ENCODE measurements at places on chromosomes 6 and 20. TPM values are rescaled to one million over a fixed set of nuclear protein-coding genes. Genes with fewer than 3 reads are reported as not detected.
A peak's percentile ranks its signal among the peaks of the same experiment; 100 is the strongest.

GRCh38 chr6:33427585-33428223, 7.8 kb downstream of the SYNGAP1 start:
- H3K27me3 ChIP-seq, result peaks cover under 1% of the 10 kb centered on the region
- no peak overlapping the region for H3K27ac ChIP-seq
- peak; percentile 21 for DNase-seq

GRCh38 chr20:17768271-17768670, 68.5 kb downstream of the BANF2 start:
- H3K27ac ChIP-seq, result no peak overlapping the region
- H3K36me3 ChIP-seq, result no peaks in the 10 kb centered on the region
- peaks cover 7% of the 10 kb centered on the region for H3K27me3 ChIP-seq
- no peaks in the 10 kb centered on the region for H3K4me1 ChIP-seq
- no peak for DNase-seq

- H3K27ac ChIP-seq, result no peak overlapping the region
- no peaks in the 10 kb centered on the region for H3K27me3 ChIP-seq
- peaks cover 2% of the 10 kb centered on the region for H3K4me1 ChIP-seq
- no peaks in the 10 kb centered on the region for H3K36me3 ChIP-seq
- no peak for DNase-seq
- no peak overlapping the region for H3K4me3 ChIP-seq
Measured at GRCh38 chr6:143401636-143402370, 48.7 kb downstream of the ADAT2 start.

GRCh38 chr20:62899633-62900051, 26.7 kb downstream of the DIDO1 start:
- DNase-seq, result no peak
- no peaks in the 10 kb centered on the region for H3K4me1 ChIP-seq
- no peaks in the 10 kb centered on the region for H3K27me3 ChIP-seq
- H3K4me3 ChIP-seq, result no peak overlapping the region
- H3K27ac ChIP-seq, result no peak overlapping the region

DNA sequence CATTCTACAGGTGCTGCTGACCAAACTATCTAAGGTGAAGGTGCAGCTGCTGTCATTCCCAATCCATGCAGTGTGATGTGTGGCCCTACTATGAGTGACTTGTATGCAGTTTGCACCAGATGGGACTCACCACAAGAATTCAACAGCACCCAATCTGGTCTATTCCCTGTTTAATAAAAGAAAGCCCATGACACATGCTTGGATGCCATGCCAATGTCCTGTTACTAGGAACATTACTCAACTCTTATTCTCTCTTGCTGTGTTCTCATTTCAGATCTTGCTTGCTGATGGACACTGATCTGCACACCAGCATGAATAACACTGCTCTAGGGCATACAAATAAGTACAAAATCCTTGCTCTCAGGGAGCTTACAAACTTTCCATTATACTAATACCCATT, 221.6 kb upstream of the CDYL start:
- no peaks in the 10 kb centered on the region for H3K36me3 ChIP-seq
- H3K27me3 ChIP-seq, result peaks cover 4% of the 10 kb centered on the region
- no peak for DNase-seq
- no peak overlapping the region for H3K4me3 ChIP-seq
- no peak overlapping the region for H3K27ac ChIP-seq

DNA sequence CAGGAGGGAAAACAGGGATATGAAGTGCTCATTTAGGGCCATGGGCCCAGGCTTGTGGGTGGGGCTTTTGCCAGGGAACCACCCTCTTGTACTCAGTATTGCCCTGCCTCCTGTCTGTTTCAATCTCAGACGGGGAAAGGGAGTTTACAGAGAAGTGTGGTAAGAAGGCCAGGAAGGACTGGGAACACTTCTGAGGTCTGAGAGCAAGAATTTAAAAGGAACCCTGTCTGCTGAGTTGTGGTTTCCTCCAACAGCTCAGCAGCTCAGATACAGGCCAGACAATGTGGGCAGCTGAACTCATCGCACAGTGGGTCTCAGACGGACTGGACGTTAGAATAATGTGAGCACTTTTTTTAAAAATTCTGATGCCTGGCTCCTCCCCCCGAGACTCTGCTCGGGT, 354.1 kb upstream of the ARID1B start:
- no peaks in the 10 kb centered on the region for H3K36me3 ChIP-seq
- H3K4me1 ChIP-seq, result no peaks in the 10 kb centered on the region
- no peaks in the 10 kb centered on the region for H3K27me3 ChIP-seq
- DNase-seq, result no peak
- H3K27ac ChIP-seq, result no peak overlapping the region

DNA sequence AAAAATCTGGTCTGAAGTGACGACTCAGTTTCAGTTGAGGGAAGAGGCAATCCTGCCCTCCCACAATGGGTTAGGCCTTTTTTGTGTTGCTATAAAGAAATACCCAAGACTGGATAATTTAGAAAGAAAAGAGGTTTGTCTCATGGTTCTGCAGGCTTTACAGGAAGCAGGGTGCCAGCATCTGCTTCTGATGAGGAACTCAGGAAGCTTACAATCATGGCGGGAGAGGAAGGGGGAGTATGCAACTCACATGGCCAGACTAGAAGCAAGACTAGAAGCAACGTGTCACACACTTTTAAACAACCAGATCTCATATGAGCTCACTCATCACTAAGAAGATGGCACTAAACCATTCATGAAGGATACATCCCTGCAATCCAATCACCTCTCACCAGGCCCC, 529.3 kb downstream of the KIF16B start:
- H3K4me3 ChIP-seq, result no peak overlapping the region
- H3K27ac ChIP-seq, result no peak overlapping the region
- H3K36me3 ChIP-seq, result no peaks in the 10 kb centered on the region
- DNase-seq, result no peak
- no peaks in the 10 kb centered on the region for H3K4me1 ChIP-seq

DNA sequence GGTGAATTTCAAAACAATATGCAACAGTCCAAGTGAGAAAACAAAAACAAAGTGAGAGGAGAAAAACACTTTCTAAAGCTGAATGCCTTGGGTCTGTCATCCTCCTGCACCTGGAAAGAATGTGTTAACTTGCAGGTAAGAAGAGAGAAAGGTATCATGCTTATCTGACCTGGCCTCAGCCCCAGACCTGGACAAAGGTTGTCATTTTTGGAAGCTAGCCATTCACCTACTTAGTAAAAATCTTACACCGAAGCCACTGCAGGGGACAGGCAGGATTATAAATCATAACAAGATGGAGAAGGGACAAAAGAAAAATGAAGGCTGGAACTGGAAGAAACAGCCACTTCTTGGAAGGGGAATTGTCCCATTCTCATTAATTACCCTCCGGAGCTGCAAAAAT, 69.4 kb downstream of the GFOD1 start:
- peaks cover 37% of the 10 kb centered on the region for H3K4me1 ChIP-seq
- no peak for DNase-seq
- no peak overlapping the region for H3K4me3 ChIP-seq
- H3K27ac ChIP-seq, result no peak overlapping the region
- H3K27me3 ChIP-seq, result no peaks in the 10 kb centered on the region

DNA sequence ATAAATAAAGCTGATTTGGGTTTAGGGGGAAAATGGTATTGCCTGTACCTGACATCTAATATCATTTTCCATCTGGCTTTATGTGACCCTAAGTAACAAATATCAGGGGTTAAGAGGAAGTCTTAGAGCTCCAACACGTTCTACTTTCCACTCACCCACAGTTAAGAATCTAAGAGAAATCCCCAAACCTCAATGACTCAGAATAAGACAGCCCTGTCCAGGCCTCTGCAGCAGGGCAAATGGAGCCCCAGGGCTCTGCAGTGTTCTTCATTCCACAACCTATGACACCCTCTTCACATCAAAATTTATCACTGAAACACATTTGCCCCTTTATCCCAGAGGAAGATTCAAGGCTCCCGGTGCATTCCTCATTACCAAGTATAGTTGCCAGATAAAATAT, 20.3 kb upstream of the TENT5A start:
- H3K4me3 ChIP-seq, result no peak overlapping the region
- no peaks in the 10 kb centered on the region for H3K36me3 ChIP-seq
- peaks cover 33% of the 10 kb centered on the region for H3K27me3 ChIP-seq

DNA sequence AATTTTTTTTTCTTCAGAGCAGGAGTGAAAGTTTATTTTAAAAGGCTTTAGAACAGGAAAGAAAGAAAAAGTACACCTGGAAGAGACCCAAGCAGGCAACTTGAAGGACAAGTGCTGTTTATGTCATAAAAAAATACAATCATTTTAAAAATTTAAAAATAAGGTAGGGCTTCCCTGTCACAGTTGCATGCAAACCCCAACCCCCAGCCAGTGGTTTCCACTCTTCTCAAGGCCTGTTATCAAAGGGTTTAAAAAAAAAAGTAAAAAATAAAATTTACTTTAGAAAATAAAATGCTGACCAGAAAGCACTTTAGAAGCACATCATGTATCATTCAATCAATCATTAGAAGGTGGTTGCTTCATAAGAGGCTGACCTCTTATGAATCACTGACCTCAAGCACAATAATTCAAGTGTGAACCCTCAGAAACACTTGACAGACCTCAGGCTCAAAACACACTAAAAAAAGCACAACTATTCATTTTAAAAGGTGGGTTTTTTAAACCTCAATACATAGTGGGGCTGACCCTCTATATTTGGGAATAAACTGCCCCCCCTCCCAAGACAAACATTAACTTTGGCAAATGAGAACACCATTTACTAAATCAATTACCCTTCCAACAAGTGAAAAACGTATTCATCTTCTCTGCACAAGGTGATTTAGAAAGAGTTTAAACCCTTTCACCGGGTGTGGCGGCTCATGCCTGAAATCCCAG, 15.6 kb downstream of the ILRUN start:
- peaks cover 10% of the 10 kb centered on the region for H3K4me1 ChIP-seq
- peak; percentile 60 for DNase-seq
- no peaks in the 10 kb centered on the region for H3K36me3 ChIP-seq
- no peaks in the 10 kb centered on the region for H3K27me3 ChIP-seq
- H3K27ac ChIP-seq, result no peak overlapping the region

DNA sequence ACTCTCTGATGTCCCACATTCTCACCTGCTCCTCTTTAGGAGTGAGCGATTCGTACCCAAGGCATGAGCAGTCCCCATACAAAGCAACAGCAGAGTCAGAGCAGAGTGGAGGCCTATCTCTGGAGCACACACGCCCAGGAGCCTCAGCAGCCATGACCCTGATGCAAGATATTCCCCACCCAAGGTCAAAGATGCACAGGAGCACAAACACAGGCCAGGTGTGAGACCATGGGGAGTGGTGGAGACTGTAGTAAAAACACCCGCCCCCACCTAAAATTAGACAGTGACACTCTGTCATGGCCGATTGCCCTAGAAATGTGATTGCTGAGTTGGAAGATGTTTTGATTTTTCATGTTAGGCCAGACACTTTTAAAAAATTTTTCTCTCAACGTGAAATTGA, 21.4 kb downstream of the RRBP1 start:
- DNase-seq, result no peak
- peaks cover 11% of the 10 kb centered on the region for H3K36me3 ChIP-seq

The KIZ gene
- 9.6 TPM for total RNA-seq

The RAET1L gene
- total RNA-seq, result not detected

The TTI1 gene
- total RNA-seq, result 23.2 TPM

The MYCT1 gene
- 106 TPM for total RNA-seq

The PSMB1 gene
- total RNA-seq, result 198 TPM

Data from endothelial cell of umbilical vein (primary cell).